ENCODE measurements at places on chromosomes 3 and 15.

DNA sequence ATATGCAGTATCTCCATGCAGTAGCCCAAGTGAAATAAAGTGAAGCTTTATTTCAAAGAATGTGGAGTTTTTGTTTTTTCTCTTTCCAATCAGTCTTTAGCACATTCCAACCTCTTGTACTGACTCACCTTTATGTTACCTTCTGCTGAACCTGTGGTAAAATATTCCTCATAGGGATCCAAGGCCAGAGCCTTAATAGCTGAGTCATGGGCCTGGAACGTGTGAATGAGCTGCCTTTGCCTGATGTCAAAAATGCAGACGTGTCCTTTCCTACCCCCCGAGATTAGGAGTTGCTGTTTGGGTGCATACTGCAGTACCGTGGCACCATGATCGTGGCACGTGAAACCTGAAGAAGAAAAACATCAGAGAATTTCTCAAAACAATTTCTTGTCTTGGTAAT is 108.5 kb downstream of the GLDN start:
- DNase-seq, result no peak

GRCh38 chr15:48563934-48564333 is 81.6 kb downstream of the FBN1 start:
- no peak for DNase-seq

DNA sequence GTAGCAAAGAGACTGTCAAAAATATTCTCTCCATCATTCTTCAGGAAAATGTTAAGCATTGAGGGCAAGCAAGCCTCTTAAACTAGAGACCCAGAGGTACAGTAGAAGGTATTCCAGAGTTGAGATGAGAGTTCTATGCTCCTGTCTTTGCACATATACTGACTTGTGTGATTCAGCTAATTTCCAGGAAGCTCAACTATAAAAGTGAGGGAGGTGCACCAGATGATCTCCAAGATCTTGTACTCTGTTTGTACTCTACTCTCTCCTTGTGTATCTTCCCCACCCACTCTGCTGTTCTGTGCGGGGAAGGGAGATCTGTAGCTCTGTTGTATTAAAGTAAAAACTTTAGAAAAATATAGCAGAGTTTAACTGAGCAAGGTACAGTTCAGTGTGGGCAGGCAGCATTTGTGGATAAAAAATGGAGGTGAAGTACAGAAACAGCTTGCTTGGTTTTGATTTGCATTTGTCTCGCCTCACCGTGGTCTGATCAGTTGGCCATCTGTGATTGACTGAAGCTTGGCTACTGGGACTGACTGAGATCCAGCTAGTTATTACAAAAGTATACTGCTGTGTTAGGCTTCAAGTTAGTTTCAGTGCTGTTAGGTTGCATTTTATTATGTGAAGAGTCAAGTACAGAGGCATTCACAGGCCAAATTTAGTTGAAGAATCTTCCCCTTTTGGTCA is 463.1 kb upstream of the GOLIM4 start:
- no peak for DNase-seq

DNA sequence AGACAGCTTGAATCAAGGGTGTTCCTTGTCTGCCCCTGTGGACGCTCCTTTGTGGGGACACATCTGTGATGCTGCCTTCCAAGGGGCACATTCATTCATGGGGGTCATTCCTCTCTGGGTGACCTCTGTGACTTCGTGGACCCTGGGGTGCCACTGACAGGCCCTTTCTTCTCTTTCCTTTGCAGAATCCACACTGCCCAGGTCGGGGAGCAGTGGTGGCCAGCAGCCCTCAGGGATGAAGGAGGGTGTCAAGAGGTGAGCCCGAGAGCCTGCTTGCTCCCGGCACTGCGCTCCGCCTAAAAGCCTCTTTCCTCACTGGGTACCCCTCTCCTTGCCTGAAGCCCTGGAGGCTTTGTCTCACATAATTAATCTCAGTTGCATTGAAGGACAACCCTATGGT is 26.3 kb downstream of the CHCHD6 start:
- DNase-seq, result no peak

DNA sequence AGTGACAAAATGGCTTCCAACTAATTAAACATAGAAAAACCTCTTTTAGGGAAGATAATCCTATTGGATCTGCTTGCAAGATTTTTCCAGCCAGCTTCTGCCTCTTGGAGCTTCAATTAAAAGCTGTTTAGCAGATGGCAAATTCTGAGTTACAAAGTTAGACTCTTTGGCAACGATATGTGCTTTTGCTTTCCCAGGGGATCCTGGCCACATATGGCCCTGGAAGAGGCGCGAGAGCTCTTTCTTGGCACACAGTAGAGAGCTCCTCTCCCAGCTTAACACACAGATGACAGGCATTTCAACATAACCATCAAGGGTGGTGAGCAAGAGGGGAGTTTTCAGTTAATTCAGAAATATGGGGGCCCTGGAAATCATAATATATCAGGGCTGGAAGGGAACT is 41.6 kb upstream of the GALNT15 start:
- no peak for DNase-seq

DNA sequence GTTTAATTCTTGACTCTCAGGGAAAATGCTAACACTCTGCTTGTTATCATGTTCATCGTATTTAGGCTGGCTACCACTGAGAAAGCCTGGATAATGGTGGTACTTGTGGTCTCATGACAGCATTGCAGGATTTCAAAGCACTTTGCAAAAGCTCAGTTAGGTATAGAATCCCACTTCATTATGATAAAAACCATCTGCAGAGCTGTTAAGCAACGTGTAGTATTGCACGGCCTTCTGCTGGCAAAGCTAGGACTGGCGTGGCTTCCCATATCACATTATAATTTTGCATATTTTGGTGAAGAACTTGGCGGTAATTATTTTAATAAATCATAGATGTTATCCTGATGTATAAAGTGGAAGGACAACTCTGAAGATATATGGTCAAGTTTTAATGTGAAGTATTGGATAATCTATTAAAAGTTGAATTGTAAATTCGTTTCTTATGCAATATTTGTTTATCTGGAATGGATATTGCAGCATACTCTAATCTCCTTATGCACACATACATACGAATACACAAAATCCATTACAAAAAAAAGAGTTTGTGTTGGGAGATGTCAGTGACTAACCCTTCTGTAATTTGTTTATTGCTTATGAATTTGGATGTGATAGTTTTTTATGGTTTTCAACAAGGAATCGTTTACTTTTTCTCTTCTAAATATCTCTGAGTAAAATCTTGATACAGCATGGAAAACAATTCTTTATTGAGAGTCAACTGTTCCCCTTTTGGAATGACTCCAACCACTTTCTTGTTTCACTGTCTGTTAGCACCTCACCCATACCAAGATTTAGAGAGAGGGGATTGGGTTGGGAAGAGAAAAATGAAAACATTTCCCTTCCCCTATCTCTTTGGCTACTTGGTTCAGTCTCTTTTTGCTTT is 9.2 kb downstream of the RAB8B start:
- DNase-seq, result peak; percentile 50

- DNase-seq, result no peak
Measured at GRCh38 chr3:178841011-178841410, 230.6 kb downstream of the ZMAT3 start.

DNA sequence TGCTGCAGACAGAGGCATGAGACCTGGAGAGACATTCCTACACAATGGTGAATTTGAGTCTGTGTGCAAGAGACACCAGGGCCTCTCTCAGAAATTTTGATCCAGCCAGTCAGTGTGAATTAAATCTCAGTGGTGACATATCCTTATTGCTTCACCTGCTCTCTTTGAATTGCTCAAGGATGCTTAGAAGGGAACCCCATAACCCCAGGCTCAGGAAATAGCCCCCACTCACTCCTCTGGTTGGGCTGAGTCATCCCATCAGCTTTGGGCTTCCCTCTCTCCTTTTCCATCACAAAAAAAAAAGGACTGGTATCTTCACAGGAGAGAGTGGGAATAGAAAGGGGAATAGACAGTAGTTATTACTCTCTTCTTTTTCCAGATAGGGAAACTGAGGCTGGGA is 33.0 kb upstream of the LARS2 start:
- no peak for DNase-seq

DNA sequence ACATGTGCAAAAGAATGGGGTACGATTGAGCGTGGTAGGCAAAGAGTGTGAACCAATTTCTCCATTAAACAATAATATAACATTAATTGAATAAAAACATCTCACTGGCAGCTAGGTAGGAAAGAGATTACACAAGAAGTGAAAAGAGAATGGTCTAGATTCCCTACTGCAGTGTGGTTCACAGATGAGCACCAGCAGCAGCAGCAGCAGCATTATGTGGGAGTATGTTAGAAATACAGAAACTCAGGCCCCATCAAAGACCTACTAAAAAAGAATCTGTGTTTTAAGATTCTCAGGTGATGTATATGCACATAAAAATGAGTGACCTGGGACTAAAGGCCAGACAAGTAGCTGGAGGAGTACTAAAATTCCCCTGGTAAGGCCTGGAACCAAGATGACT is 118.2 kb downstream of the ADAM10 start:
- DNase-seq, result no peak

GRCh38 chr15:28952666-28953491 is 67.1 kb downstream of the APBA2 start:
- no peak for DNase-seq

DNA sequence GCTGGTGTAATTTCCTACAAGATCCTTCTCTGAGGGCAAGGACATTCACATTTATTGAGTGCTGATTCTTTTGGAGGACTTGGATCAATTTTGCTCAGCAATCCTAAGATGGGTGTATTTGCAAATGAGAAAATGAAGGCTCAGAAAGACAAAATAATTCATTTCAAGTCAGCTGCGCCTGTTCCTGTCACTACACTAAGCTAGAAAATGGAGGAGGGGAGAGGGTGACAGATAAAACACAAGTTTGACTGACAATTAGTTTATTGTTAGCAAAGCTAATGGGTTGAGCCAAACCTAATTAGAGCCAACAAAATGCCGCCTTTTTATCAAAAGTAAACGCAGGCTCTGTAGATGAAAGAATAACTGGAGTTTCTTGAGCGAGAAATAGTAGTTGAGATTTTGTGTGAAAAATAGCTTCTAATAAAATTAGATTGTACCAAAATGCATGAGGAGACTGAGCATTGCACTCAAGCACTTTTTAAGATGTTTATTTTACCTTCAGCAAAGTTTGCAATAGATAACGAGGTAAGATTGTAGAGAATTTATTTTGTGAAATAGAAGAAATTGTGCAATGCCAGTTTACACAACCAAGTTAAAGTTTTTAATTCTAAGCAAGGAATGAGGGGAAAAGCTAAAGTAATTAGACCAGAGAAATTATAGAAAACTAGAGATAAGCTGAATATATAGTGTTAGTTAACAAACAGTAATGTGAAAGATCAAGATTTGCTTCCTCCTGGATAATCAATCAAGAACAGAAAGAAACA is 39.6 kb upstream of the SECISBP2L start:
- no peak for DNase-seq

DNA sequence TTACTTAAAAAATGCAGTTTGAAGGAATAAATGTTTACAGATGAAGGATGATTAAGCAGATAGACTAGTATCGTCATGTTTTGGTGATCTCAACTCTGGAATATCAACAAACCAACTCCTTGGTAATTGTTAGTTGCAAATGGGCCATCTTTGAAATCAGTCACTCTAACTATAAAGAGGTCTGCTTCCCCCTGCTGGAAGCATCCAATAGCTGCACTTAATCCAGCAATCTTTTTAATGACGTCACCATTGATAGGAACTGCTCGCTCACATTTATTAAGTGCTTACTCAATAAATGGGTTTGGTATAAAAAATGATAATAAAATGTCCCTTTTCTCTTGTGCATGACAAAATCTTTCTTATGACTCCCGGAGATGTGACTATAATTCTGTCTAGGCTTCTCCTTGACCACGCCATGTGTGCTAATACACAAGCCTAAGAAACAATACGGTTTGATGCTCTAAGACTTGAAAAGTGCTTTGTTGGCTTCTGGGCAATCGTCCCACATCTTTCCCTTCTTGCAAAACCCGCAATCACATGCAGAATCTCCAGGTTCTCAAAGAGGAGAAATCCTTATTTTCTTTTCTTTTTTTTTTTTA is 227.6 kb upstream of the POU1F1 start:
- DNase-seq, result peak; percentile 51

- no peak for DNase-seq
Measured at GRCh38 chr15:69305204-69305931, 6.7 kb downstream of the PAQR5 start.

DNA sequence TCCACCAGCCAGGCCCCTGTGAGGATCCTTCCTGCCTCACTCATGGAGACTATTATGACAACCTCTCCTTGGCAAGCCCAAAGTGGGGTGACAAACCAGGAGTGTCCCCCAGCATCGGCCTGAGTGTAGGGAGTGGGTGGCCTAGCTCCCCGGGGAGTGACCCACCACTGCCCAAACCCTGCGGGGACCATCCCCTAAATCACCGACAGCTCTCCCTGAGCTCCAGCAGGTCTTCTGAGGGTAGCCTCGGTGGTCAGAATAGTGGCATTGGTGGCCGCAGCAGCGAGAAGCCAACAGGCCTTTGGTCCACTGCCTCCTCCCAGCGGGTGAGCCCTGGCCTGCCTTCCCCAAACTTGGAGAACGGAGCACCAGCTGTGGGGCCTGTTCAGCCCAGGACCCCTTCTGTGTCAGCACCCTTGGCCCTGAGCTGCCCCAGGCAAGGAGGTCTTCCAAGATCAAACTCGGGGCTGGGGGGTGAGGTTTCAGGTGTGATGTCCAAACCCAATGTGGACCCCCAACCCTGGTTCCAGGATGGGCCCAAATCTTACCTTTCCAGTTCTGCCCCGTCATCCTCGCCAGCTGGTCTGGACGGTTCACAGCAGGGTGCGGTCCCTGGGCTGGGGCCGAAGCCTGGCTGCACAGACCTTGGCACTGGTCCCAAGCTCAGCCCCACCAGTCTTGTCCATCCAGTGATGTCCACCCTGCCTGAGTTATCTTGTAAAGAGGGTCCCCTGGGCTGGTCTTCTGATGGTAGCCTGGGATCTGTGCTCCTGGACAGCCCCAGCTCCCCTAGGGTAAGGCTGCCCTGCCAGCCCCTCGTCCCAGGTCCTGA is 1.0 kb downstream of the LIMD1 start:
- DNase-seq, result no peak

DNA sequence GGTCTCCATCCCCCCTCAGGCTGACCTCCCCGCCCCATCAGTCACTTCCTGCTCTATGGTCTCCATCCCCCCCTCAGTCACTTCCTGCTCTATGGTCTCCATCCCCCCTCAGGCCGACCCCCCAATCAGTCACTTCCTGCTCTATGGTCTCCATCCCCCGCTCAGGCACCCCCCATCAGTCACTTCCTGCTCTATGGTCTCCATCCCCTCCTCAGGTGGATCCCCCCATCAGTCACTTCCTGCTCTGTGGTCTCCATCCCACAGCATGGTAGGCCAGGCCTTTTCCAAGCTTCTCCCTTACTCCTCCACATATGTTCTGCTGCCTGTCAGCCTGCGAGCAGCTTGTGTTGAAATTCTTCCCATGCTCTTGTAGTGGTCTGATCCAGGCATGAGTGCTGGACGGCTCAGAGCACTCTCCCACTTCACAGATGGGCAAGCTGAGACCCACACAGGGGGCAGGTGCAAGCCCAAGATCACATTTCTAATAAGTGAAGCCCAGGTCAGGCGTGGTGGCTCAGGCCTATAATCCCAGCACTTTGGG is 36.8 kb downstream of the BDH1 start:
- no peak for DNase-seq

Data from NCI-H1105 treated with DMSO at 0.1 percent for 48 hours (cell line).